ENCODE measurements at places on chromosomes 1 and 21.

GRCh38 chr1:113519556-113519955, 129.2 kb downstream of the MAGI3 start:
- DNase-seq = no peak

DNA sequence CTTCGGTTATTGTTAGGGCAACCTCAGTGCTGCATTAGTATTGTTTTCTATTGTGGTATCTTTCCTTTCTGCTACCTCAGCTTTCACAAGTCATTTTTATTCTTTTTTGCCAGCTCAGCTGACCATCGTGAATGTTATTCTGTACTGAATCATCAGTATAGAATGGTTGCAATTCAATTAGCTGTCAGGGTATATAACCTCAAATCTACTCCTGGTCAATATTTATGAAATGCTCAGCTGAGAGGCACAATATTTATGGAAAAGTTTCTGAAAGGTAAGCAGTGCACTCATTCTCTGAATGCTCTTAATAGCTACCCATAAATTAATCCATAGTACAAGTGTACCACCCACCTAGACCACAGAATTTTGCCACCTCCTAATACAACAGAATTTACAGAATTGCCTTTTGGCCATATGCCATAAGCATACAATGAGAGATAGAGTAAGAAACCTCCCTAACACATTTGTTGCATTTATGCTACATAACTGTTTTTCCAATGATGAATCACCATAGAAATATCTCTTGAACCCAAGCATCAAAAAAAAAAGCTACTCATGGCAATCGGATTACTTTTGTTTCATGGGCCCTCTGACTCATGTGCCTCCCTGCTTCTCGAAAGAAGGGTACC, 732.6 kb upstream of the CHRM3 start:
- no peak for DNase-seq

- DNase-seq = no peak
These were observed 55.7 kb downstream of the EDEM3 start for GRCh38 chr1:184698969-184699368.

- DNase-seq = no peak
These were observed 45.8 kb downstream of the FOXD2 start for GRCh38 chr1:47483651-47484050.

DNA sequence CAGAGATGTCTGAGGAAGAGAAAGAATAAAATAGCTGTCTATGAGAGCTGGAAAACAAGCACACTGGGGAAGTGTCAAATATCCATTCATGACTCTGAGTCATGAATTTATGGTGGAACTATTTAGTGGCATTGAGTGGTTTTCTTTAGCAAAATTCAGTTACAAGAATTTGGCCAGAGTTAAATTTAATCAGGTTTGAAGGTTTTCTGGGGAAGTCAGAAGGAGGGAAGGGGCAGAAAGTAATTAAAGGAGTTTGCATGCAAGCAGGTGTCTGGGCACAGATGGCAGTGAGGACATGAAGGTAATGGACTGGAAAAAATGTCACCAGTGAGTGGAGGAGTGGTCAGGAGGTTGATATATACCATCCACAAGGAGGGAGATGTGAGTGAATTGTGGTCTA, 121.9 kb upstream of the IVNS1ABP start:
- DNase-seq = no peak

GRCh38 chr1:212703991-212704564, 4.4 kb upstream of the BATF3 start:
- no peak for DNase-seq

- no peak for DNase-seq
These were observed 348.5 kb upstream of the ADAMTS5 start for GRCh38 chr21:27315373-27315772.

- DNase-seq = peak; percentile 86
These were observed at the start of gene PANK4 for GRCh38 chr1:2525920-2526823. Gene PANK4, minus strand, starts transcription at chr1:2526596. Its CDS starts 9 bp downstream, at chr1:2526587.

GRCh38 chr1:82697965-82698364, 897.2 kb downstream of the ADGRL2 start:
- DNase-seq = no peak

DNA sequence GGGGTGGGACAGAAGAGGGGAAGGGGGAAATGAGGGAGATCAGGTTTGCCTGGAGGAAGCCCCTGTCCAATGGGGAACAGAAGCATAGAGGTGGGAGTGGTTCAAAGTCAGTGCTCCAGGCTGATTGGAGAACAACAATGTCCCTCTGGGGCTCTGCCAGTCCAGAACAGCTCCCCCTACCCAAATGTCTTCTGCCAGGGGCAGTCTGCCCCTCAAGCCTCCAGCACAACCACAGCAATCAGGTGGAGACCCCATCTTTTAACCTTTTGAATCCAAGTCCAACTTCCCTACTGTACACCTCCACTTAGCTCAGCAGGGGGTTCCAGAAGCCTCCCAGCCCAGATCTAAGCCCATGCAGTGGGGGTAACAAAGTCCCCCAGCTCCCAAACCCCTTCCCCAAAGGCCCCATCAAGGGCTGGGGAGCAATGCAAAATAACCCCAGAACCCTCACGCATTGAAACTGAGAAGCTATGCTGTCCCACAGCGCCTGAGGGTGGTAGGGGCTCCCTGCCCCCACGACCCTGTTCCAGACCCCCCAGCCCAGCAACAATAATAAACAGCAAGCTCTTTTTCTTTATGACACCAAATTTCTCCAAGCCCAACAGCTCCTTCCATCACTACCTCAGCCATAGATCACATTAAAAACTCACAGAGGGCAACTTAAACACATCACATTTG, 3.3 kb downstream of the AHDC1 start:
- no peak for DNase-seq

DNA sequence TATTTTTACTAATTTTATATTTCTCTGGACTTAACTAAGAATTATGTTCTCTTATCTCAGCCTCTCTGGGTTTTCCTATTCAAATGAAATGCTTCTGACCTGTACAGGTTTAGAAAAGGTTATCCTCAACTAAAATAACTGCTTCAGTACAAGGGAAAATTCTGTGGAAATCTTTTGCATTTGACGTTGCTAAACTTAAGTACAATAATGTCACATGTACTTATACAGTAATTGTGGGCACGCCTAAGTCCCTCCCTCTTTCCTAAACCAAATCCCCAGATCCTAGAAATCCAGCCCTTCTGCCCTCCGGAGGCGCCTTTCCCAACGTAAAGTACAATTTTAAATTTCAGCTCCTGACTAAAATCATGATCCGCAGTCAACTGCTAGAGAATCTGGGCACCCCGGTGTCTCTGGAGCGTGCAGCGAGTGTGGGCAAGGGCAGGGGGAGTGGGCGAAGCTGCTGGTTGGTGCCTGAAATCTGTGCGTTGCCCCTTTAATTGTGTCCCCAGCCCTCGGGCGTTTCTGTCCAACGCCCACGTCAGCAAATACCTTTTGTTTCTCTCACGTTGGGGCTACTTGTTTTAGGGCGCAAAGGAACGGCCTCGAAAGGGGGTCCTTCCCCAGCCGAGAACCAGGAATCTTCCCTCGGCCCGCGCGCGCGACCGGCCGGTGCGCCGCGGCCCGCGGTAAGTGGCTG, at the start of gene ZBTB8A:
ZBTB8A (plus strand) TSS at position 541 of the 697 bp plus-strand sequence. CDS start 53,505 bp downstream, outside the sequence.
- DNase-seq = no peak

DNA sequence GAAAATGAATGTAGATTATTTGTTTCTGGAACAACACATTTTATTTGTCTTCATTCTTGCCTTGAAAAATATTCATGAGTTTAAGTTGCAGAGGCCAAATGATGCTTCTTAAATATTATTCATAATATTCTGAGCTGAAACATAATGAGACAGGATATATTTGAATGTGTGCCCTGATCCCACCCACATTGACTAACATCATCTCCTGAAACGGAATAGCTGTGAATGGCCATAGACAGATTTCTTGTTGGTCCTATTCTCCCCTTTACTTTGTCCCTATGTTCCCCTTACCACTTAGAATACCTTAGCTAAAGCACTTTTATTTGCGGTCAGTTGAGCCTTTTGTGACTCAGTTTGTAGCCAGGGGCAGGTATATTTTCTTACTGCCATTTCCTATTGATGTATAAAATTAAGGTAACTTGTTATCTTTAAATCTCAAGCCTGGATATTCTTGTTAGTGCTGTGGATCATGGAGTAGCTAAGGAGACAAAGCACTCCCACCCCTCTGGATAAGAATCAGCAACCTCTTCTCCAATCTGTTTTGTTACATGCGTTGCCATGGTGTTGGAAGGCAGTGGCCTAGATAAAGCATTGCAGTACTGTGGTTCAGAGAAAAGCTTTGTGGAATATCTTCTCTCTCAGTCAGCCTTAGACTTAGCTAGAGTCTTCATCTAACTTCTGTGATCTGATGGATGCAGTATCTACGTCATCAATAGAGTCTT, 478.5 kb upstream of the DEPDC1 start:
- no peak for DNase-seq

DNA sequence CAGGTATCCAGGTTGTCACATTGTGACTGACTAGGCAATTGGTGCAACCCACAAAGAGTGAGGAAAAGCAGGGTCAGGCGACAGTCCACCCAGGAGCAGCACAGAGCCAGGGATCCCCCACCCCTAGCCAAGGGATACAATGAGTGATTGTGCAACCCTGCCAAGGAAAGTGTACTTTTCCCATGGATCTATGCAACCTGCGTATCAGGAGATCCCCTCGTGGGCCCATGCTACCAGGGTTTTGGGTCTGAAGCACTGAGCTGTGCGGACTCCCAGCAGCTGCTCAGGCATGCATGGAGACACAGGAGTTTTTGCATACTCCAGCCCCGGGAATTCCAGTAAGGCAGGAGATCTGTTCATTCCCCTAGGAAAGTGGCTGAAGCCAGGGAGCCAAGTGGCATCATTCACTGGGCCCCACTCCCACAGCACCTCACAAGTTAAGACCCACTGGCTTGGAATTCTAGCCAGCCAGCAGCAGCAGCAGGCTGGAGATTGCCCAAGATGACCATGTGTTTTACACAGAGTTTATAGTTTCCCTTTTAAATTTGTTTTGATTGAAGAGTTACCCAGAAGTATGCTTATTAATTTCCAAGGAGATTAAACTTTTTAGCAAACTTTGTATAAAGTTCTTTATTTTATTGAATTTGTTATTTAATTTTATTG, 136.0 kb downstream of the LTN1 start:
- DNase-seq = no peak

DNA sequence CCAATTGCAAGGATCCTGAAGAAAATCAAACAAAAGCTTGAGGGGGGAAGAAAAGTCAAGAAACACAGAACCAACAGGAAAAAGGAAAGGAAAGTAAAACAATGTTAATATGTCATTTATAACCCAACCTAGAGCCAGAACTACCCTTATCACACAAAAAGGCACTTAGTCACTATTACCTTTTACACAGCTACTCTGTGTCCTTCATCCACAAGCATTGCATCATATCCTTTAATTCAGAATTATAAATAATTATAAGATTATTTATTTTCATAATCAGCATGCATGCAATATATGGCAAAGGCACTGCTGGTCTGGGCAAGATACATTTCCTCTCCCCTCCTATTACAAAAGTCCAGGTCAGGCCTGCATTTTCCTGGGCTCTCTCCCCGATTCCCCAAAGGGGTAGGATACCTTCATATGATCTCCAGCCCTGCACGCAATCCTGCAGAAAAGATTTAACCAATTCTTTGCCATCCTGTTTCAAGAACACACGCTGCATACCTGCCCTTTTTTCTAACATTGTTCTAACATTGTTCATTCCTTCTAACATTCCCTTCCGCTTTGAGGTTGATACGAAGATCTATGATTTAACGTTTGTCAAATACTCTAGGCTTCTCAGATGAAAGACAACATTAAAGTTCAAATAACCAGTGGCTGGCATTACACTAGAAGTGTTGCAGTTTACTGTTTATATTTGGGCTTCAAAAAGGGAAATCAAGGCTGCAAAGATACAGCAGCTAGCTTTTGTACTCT, 4.3 kb downstream of the PTPN14 start:
- no peak for DNase-seq

GRCh38 chr1:219542828-219543518, 69.9 kb downstream of the ZC3H11B start:
- no peak for DNase-seq

GRCh38 chr1:67004176-67004575, 49.8 kb downstream of the SLC35D1 start:
- DNase-seq = no peak

- no peak for DNase-seq
These were observed 2.9 kb downstream of the KRTAP20-4 start for GRCh38 chr21:30623362-30623761.

DNA sequence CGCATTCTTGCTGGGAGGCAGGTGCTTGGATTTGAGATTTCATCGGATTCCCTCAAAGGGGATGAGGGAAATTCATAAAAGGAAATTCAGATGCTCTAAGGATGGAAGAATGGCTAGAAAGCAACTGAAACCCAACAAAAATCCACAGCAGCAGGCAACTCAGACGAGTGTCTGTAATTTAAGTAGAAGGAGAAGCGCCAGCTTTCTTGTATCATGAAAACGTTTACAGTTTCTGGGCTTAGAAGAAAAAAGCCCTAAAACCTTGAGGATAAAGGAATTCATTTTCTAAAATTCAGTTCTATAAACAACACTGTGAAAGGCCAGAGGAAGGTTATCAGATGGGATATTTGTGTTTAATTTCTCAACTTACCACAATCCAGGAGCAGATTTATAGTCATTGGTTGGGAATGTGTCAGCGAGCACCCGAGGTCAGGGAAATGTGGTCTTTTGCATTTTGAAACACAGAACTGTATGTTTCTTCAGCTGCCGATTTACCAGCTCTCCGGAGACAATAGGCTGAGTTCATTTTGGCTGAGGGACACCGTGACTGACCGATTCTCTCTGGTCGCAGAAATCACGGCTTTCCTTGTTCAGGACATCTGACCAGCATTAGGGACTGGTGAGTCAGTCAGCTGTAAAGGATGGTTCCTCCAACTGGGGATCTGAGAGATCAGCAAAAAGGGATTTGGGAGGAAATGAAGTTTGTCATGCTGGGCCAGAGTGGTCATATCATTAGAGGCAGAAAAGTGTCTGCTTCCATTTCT, 111.6 kb upstream of the ERRFI1 start:
- peak; percentile 25 for DNase-seq

- no peak for DNase-seq
These were observed 29.1 kb upstream of the CNIH3 start for GRCh38 chr1:224587051-224587450.

DNA sequence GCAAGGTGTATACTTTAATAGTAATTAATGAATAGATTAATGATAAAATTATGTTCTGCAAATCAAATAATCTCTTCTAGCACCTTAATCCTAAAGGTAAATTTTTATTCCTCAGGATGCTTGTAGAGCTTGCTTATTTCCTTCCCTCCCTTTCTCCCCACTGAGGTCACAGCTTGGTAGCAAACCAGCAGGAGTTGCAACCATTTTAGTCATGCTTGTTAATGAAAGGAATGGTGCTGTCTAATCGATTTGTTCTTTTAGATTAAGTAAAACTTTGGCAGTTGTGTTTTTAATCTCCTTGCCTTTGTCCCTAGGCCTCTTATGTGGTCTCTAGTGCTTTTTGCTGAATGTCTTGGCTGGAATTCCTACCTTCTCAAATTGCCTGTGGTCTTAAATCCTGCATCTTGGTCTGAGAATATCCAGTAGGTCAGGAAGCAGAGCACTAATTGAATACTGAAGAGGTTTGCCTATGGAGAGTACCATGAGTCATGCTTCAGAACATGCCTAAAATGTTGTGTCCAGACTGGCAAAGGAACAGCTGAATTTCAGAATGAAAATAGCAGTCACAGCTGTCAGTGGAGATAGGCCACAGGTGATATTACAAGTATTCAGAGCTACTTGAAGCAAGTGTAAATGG, 36.3 kb upstream of the RWDD3 start:
- DNase-seq = no peak

Data from MV-4-11 (cell line).